Kidney (tissue), 22 donors: ENCODE measurements at places on chromosomes 2 and 18.

- DNase-seq = no peak
Measured at GRCh38 chr2:179443180-179443579, 178.5 kb upstream of the SESTD1 start.

DNA sequence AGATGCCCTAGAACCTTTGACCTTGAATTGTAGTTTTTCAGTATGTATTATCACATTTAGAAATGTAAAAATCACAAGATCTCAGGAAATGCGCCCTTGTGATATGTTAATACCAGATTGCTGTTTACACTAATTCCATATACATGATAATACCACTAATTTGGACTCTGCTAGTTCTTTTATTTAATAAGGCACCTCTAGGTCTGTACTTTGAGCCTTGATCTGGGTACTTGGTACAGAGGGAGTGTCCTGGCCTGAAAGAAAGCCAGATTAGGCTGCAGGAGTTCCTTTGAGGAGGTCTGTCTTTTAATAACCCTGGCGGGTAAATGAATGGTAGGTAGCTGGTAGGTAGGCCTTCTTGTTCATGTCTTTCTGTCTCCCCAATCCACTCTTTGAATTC is 26.3 kb downstream of the PLEKHA3 start:
- DNase-seq = no peak

- peak; percentile 15 for DNase-seq
Measured at GRCh38 chr2:145286716-145287275, 766.9 kb upstream of the ZEB2 start.

DNA sequence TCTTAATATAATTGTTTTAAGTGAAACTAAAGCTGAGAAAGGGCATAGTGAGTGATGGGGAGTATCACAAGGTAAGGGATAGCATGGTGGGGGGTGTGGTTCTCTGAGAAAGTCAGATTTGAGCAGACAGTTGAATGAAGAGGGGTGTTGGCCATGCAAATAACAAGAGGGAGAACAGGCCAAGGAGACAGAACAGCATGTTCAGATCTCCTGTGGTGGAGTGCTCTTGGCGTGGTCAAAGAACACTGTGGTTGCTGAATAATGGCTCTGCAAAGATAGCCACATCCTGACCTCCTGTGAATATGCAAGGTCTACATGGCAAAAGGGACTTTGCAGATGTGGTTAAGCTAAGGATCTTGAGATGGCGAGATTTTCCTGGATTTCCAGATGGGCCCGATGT is 389.2 kb downstream of the TMEM182 start:
- DNase-seq = no peak

- no peak for DNase-seq
Measured at GRCh38 chr18:79879566-79879965, 71.9 kb downstream of the SLC66A2 start.

- DNase-seq = no peak
Measured at GRCh38 chr2:171319164-171319810, 114.5 kb downstream of the METTL8 start.

GRCh38 chr2:230904856-230905447 is 20.1 kb downstream of the GPR55 start:
- peak; percentile 30 for DNase-seq

GRCh38 chr18:68499141-68499540 is 215.8 kb downstream of the TMX3 start:
- DNase-seq = no peak

DNA sequence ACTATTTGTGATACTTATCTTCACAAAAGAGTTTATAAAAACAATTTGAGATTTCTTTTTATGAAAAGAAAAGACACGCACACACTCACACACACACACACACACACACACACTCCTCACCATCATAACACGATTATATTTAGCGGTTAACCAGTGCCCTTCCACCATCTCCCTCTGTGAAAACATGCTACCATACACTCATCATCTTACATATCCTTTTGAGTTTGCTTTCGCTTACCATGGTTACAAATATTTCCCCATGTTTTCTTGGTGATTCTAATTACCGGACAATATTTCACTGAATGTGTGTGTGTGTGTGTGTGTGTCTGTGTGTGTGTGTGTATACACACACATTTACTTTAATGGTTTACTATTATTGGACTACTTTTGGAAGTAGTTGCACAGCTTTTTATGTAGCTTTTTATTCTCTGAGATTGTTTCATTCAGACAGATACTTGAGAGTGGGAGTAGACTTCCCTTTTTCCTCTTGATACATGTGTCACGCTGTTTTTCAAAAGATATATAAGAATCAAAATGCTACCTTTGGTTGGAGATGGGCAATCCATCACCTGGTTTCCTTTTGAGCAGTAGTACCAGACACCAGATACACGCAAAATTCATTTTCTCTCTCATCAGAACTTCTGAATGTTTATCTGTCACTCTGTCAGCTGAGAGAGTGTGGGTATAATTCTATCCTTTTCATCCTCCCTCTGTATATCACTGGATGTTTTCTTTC is 138.1 kb downstream of the SETBP1 start:
- DNase-seq = no peak

DNA sequence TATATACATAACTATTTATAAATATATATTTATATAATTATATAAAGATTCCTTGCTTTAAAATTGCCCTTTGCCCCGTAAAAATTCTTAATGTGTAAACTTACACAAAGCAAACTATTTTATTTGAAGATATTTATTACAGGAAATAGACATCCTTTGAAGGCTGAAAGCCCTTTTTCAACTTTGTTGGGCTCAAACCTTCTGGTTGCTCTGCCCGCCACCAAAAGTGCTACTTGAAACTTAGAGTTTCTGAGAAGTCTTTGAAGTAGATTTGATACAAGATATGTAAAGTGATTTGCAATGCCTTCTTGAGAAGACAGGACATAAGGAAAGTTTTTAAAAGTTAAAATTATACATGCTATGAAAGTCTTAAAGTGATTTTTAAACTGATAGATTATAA is 36.6 kb upstream of the METAP1D start:
- DNase-seq = no peak

GRCh38 chr2:233135421-233135820 is 75.3 kb downstream of the INPP5D start:
- no peak for DNase-seq

- DNase-seq = peak; percentile 52
Measured at GRCh38 chr2:32061973-32062861, 1.1 kb upstream of the SPAST start.

DNA sequence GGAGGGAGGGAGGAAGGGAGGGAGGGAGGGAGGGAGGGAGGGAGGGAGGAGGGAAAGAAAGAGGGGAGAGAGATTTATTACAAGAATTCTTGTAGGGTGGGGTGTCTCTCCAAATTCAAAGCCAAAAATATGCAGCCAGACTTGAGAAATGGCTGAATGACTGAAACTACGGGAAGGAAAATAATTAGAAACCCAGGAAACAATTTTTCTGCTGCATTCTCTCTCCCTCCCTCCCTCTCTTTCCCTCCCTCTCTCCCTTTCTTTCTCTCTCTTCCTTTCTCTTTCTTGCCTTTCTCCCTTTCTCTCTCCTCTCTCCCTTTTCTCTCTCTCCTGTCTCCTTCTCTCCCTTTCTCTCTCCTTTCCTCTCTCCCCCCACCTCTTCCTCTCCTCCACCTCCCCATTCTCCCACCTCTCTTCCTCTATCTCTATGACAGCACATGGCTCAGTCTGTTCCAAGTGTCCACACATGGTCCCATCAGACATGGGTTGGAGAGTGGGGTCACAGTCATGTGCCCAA is 218.7 kb downstream of the C1D start:
- DNase-seq = no peak

DNA sequence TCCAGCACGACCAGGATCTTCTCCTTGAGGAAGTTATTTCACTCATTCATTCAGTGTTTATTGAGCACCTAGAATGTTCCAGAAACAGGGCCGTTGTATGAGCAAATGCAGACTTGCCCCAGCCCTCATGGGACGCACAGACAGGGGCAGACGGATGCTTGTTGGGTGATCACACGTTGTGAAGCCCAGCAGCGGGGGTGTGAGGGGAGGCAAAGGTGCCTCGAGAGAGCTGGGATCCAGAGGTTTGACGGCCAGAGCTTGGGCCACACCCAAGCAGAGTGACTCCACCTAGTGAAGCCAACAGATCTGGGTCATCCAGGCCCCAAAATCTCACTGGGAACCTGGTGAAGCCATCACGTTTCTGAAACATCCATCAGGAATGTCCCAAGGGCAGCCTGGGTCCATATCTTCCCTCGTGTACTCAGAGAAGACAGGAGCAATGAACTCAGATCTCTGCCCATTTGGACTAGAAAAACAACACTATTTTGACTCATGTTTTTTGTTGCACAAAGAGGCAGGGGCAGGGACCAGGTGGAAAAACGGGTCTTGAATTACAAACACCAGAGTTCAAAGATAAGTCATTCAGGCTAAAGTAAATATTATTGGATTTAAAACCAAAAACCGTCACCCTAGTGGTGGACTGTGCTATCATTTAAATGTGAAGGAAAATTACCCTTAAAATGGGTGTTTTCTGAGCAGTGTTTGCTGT is 54.9 kb upstream of the RBM44 start:
- no peak for DNase-seq

- no peak for DNase-seq
Measured at GRCh38 chr2:173008786-173009185, 66.9 kb upstream of the MAP3K20 start.

GRCh38 chr2:159456500-159457426 is 159.6 kb downstream of the BAZ2B start:
- DNase-seq = no peak
